ENCODE measurements at places on chromosomes 16 and 17.

DNA sequence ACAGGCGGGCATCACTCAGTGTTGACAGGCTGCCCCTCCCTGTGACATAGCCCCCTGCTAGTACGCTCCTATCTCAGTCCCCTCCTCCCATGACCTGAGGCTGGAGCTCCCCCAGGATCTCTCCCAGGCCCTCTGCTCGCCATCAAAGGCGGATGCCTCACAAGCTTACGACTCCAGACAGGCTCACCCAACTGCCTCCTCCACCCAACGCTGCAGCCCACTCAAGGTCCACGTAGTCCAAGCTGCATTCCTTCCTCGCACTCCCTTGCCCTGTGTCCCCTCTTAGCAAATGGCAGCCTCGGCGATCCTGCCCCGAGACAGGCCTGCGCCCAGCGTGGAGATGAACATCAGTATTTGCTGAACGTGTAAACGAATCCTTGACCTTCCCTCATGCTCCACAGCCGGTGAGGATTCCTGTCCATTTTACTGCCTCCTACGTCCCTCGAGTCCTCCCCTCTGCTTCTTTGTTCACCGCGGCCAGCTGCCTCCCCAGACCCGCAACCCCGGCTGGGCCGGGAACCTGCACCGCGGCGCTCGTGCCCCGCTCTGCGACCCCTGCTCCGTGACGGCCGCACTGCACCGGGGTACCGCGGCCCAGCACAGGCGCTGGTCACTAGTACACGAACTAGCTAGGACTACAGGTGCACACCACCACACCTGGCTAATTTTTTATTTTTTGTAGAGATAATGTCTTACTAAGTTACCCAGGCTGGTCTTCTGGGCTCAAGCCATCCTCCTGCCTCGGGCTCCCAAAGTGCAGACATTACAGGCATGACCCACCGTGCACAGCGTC lies 838 bp upstream of the TMEM97 start:
- DNase-seq = no peak

DNA sequence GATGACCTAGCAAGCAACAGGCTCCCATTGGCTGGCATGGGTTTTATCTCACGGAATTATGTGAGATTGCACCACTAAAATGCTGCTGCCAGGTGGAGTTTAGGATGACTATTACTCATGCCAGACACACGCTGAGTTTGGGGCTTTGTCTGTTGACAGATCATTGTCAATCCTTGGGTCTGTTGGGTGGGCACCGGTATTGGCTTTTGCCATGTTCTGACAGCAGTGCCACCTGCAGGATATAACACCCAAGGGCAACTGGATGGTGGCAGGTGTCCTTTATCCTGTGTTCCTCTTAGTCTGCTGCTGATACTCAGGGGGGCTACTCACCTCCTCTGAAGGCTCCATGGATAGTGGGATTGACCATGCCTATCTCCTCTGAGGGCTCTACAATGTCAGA lies 221.6 kb upstream of the DYNLRB2 start:
- no peak for DNase-seq

DNA sequence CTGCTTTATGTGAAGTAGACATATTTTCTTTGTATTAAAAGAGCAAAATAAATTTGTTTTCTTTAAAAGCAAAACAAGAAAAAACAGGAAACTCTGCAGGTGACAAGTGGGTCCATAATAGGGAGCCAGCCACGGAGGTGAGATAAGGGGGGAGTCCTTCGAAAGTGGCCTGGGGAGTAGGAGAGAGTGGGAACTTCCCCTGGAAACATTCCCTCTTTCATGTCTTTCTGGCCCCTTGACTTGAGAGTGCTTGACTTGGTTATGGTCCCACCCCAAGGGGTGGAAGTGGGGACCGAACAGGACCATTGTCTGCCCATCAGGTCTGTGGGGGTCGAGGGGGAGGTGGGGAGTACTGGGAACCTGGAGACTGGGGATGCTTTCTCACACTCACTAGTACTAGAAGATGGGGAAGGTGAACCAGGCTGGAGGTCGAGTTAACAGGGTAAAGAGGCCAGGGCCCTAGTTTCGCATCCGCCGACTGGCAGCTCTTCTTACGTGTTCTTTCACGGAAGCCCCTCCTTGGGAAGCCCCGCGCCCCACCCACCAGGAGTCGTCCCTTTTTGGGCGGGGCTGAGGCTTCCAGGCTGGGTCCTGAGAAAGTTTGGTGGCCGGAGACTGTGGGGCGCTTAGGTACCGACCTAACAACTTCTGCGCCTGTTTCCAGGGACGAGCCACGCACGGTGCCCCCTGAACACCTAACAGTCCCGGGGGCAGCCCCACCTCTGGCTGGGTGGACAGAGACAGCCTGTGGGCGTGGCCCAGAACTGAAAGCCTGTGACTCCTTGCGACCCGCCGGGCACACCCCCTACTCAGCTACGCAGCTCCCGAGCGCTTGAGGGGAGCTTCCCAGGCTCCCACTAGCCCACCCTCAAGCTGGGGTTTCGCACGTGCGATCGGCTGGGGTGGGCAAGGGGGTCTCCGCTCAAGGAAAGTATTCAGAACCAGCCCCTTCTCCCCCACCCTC lies 790 bp downstream of the TRADD start:
- no peak for DNase-seq

DNA sequence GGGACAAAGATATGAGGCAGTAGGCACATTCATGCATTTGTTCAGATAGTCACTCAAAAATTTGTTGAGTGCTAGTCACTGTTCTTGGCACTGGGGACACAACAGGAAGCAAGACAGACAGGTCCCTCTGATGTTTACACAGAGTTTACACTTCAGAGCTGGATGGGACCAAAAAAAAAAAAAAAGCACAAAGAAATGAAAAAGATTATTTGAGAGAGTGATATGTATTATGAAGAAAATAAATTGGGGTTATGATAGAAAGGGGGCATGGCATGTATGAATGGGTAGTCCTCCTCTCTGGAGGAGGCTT lies 3.5 kb upstream of the YPEL2 start:
- DNase-seq = no peak

GRCh38 chr16:53115773-53116172 lies 61.0 kb downstream of the CHD9 start:
- no peak for DNase-seq
